Muscle of leg (tissue), 16 donors: ENCODE measurements at places on chromosomes 1 and 21.

DNA sequence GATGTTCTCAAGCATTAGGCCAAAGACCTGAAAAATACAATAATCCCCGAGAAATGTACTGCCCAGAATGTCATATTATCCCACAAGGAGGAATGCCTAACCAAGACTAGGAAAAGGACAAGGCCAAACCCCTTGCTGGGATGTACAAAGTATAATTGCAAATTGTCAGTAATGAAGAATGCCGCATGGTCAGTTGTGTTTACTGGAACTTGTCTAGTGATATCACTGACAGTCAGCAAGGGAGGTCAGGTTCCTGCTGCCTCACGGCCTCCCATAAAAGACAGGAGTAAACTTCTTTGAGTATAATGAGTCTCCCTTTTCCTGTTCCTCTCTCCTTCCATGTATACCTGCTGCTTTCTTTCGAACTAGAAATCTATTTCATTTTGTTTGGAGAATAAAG is 222.8 kb downstream of the RHOU start:
- no peak for DNase-seq

DNA sequence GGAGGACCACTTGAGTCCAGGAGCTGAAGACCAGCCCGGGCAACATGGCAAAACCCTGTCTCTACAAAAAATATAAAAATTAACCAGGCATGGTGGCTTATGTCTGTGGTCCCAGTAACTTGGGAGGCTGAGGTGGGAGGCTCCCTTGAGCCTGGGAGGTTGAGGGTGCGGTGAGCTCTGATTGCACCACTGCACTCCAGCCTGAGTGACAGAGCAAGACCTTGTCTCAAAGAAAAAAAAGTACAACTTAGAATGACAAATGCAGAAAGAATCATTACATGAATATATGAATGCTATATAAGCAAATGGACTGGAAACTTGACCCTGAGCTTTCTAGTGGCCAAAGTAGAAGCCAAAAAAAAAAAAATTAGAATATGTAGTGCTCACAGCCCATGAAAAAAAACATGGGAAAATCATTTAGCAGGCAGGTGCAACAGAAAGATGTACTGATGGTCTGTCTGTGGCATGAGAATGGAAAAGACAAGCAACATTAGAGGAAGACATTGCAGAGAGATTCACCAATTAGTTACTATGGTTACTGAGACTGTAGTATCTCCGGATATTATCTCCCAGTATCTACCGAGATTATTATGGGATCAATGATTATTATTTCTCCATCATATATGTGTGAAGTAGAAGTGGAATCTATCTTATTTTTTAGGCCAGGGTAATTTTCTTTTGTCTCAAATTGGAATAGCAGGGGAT is 19.2 kb downstream of the ELAPOR1 start:
- no peak for DNase-seq

- no peak for DNase-seq
Observed at GRCh38 chr1:111577814-111578213, 41.8 kb upstream of the RAP1A start.

GRCh38 chr1:37294529-37294928 is 179.9 kb upstream of the ZC3H12A start:
- no peak for DNase-seq

DNA sequence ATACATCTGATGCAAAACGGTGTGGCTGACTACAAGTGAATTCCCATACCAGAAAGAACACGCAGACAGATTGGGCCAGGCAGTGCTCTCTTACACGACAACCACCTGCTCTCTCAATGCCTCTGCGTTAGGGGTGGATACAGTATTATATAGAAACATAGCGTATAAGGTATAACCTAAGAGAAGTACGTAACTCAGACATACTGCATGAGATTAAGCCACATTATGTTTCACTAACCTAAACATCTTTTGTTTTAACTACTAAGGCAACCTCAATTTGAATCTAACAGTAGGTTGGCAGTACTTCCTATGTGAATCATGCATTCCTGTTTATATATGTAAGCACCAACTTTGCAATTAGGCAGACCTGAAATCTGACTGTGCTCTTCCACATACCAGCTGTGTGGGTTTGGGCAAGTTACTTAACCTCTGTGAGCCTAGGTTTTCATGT is 58.1 kb upstream of the COA6 start:
- no peak for DNase-seq

- DNase-seq = no peak
Observed at GRCh38 chr1:224182057-224182865, 779 bp upstream of the DEGS1 start.

GRCh38 chr1:116424863-116425262 is 51.8 kb downstream of the ATP1A1 start:
- no peak for DNase-seq

DNA sequence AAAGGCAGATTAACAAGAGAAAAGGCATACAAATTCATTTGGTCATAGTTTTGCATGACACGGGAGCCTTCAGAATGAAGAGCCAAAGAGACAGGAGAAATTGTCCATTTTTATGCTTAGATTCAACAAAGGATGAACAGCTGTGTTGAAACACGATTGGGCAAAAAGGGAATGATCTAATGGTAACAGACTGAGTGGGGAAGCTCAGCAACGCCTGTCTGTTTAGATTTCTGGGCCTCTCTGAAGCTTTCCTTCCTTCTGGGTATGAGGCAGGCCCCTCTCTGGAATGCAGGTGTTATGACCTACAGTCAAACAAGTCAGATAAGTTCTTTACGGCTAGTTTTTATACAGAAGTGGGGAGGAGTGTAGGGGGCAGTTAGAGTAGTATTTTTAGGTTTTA is 154.6 kb downstream of the RGS7 start:
- no peak for DNase-seq

- no peak for DNase-seq
Observed at GRCh38 chr21:20729376-20729775, 268.8 kb upstream of the NCAM2 start.
